ENCODE measurements at places on chromosomes 2 and 18. TPM values are rescaled to one million over a fixed set of nuclear protein-coding genes. Genes with fewer than 3 reads are reported as not detected.

The TTC39C gene
- total RNA-seq: 28.2 TPM

The COQ10B gene
- total RNA-seq: 30.7 TPM

The ZDBF2 gene
- total RNA-seq: 7.6 TPM

The DUSP19 gene
- 4.1 TPM for total RNA-seq

The ACADL gene
- 0.26 TPM for total RNA-seq

The MYCN gene
- not detected for total RNA-seq

The SERPINB2 gene
- 1.4 TPM for total RNA-seq

The LRRTM4 gene
- 0.16 TPM for total RNA-seq

The SP5 gene
- not detected for total RNA-seq
